ENCODE measurements at places on chromosomes 11 and 22.

DNA sequence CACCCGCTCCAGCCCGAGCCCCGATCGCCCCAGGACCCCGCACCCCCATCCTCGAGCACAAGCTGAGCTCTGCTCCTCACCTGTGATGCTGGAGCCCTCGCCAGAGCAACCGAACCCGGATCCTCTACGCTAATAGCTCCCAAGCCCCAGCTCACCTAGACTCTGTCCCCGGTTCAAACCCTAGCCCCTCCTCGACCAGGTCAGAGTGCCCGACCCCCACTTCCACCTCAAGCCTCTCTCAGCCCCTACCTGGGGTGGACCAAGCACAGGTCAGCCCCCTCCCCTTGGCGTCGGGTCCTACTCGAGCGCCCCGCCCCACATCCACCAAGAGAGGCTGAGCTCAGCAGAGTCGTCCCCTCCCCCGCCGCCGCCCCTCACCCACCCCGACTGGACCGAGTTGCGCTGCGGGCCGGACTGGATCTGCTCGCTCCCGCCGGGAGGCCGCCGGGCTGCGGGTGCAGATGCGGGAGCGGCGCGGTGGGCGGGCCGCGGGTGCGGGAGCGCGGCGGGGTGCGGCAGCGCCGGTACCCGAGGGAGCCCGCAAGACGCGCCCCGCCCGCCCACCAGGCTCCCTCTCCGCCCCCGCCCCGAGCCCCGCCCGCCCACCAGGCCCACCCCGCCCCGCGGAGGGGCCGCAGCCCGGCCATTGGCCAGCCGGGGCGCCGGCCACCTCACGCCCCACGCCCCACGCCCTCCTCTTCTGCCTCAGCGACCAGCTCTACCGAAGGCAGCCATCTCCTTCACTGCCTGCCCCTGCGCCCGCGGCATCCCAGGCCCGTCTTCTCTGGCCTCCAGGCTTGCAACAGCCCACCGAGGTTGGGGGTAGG, 577 bp upstream of the DKK3 start:
- DNase-seq: no peak

DNA sequence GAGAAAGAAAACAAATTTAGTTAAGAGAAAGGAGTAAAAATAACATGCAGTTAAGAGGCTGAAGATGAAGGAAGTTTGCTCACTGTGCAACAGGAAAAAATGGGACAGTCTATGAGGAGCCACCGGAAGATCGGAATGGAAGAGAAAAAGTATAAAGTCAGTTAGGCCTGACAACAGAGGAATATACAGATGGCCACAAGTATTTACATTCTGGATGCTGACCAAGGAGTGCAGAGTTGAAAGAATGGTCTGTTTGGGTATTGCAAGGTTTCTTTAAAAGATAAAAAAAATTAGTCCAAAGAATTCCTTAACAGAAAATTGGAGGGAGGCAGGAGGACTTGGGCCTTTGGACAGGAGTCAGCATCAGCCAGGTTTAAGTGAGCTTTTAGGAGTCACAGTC, 37.5 kb downstream of the RBFOX2 start:
- no peak for DNase-seq

DNA sequence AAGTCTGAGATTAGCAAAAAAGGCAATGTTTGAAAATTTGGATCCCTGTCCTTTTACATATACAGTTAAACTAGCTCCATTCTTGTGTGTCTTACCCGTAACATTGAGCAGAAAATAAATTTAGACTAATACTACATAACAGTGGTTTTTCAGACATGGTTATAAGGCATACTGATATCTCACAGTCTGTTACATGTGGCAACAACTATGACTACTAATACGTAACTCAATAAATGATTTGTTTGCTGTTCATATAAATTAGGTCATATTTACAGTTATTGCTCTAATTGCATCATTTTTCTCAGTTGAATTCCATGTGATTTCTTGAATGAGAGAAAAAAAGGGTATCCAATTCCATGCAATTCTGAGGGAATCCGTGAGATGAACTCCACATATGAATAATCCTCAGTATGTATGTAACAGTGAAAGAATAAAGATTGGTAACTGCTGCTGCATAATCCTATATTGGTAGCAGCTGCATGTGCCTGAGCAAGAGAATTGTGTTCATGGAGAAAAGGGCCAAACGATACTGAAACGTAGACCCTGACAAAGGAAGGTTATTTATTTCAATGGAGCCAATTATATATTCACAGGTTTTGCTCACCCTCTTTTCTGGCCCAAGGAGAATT, 390.9 kb upstream of the ARHGAP42 start:
- no peak for DNase-seq

DNA sequence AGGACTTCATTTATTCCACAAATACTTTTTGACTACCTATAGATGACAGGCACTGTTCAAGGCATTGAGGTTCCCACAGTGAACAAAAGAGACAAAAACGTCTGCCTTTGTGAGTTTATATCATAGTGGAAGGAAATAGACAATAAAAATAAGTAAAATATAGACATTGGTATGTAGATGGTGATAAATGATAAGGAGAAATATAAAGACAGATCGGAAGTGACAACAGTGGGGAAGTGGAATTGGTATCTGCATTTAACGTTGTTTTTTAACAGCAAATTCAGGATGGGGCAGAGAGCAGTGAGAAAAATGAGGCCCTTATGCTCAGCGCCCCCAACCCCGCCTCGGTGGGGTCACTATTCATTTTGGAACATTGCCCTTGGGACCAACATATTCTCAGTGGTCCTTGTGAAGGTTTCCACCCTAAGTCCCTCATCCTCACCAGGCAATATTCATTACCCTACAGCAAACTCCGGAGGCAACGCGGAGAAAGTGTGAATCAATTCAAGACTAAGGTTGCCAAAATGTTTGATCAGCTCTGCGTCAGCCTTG, 627 bp upstream of the PEX26 start:
- no peak for DNase-seq

DNA sequence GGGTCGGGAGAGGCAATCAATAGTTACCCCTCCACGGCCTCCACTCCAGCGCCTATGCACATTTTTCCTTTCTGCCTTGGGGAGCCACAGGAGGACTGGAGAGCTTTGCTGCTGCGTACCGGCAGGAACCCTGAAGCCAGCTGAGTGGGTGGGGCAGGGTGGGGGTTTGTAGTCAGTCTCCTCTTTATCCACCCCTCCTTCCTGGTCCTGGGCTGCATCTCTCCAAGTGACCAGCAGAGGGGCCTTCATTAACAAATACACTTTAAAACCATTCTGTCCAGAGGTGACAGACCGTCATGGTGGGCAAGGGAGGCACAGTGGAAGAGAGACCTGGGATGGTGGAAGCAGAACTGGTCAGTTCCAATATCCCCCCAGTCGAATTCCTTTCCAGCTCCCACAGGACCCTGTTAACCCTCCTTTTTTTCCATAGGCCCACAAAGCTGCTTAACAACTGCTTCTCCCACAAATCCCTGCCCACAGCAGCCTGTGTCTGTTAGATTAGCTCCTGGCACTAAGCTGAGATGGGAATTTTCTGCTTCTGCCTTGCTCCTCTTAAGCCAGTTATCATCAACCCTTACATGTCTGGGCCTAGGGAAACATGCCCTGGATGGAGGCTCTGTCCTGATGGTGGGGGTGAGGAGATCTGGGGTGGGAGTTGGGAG, 3.9 kb upstream of the ABCG4 start:
- peak; percentile 84 for DNase-seq

DNA sequence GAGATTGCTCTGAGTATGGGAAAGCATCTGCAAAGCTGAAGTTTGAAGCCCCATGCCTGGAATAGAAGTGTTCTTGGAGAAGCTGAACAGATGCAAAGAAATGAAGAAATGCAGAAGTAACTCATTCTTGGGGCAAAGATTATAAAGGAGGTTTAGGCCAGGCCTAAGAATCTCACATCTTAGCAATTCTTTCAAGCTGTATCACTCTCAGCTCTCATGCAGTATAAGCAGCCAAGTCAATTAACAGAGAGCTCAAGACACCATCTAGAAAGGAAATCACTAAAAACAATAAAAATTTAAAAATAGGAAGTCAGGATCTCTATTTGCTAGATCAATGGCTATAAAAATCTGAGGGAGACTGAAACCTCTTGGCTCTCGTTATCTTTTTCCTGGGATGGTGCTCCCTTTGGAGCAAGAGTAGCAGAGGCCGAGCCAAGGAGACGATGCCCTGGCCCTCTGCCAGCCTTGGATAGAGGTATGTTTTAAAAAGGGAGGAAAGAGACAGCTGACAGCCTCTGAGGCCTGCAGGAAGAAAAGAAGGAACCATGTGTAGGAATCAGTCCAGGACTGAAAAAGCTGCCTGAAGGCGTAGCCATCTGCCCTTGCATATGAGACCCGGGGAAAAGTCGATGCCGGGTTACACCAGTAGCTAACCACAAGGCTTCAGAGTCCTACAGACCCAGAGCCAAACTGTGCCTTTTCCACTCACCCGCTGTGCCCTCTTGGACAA, 229.8 kb downstream of the BLID start:
- no peak for DNase-seq

GRCh38 chr11:102555091-102555490, 24.5 kb upstream of the MMP7 start:
- no peak for DNase-seq

DNA sequence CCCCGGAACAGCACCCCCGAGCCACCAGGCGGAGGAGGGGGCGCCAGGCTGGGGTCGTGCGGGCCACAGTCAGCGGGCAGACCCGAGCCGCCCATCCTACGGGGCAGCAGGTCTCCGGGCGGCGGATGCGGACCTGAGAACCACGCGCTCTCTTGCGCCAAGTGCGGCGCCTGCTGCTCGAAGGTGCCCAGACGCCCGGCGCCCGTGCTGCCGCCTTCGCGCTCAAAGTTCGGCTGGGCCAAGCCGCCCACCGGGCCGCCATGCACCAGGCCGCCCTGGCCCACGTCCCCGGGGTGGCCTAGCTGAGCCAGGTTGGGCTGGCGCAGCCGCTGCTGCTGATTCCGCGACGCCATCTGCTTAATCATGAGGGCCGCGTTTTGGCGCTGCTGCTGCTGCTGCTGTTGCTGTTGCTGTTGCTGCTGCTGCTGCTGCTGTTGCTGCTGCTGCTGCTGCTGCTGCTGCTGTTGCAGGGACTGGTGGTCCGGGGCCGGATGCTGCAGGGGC, 3.0 kb downstream of the MN1 start:
- DNase-seq: no peak

DNA sequence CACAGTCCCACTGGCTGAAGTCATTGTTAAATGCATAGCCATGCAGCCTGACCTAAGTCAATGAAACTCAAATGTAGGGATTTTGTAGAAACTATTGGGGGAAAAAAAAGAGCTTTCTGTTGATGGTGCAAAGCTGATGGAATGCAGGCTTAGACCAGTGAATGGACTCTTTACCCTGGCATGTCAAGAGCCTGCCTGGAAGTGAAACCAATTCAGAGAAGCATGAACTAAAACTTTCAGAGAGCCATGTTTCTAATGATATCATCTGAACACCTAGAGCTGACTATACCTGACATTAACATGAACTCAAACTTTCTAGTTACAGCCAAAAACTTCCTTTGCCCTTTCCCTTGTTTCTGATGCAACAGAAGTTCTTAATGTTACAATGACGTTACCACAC, 89.0 kb downstream of the APIP start:
- no peak for DNase-seq

- no peak for DNase-seq
These were observed 378.6 kb upstream of the FAT3 start for GRCh38 chr11:91846002-91846401.

DNA sequence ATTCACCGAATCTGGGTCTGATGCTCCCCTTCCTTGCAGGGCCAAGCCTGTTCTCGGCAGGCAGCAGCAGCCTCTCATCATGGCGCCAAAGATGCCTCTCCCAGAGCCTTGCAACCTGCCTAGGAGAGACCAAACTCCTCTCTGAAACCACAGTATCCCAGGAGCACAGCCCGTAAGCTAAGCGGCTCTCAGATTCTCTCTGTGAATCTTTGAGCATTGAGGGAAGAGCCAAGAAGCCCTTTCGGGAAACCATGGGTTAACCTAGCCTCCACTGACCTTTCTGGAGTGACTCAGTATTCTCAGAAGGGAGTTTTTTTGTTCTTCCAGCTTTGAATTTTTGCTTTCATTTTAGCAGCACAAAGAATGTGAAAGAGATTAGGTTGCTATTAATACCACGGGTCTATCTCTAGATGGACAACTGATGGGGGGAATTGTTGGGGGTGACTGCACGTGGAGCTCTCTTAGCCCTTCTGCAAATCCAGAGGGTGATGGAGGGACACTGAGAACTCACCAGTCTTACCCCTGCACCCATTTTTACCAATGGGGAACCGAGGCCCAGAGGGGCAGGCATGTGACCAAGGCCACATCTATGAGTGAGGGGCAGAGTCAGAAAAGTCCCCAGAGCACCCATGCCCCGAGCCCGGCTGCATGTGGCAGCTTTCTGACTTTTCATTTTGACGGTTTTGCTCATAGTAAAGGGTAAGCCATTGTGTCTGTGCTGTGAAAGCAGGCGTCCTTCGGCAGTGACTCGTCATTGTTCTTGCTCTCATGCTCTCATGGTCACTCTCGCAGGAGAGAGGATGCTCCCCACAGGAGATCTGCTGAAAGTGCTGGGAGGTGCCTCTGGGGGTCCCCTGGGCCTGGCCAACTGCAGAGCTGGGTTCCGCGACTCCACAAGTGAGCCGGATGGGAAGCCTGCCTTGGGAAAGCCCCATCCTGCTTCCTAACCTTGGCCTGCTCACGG, 36.0 kb downstream of the IRAG1 start:
- DNase-seq: peak; percentile 89

- peak; percentile 35 for DNase-seq
These were observed 2.6 kb downstream of the TBC1D10A start for GRCh38 chr22:30324014-30324730.

All from OCI-M1 (cell line).